Retina (tissue), 1 donor: ENCODE measurements at places on chromosomes 4 and X.

GRCh38 chr4:186243331-186243730 is 16.0 kb downstream of the KLKB1 start:
- DNase-seq, result no peak

DNA sequence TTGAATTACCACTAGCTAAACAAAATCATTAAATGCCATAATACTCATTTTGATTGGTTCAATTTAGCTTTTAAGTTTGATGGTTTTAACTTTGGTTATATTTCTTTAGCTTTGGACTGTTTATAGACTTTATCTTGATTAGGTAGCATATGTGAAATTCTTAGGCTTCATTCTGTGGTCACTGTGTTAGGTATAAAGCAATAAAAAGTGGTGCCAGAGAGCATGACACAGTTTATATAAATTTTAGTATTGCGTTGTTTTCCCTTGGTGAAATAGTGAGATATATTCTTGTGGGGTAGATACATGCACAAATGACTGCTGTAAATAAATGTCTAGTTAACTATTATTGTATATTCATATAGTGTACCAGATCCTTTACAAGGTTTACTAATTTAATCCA is 474.2 kb upstream of the GRID2 start:
- no peak for DNase-seq

DNA sequence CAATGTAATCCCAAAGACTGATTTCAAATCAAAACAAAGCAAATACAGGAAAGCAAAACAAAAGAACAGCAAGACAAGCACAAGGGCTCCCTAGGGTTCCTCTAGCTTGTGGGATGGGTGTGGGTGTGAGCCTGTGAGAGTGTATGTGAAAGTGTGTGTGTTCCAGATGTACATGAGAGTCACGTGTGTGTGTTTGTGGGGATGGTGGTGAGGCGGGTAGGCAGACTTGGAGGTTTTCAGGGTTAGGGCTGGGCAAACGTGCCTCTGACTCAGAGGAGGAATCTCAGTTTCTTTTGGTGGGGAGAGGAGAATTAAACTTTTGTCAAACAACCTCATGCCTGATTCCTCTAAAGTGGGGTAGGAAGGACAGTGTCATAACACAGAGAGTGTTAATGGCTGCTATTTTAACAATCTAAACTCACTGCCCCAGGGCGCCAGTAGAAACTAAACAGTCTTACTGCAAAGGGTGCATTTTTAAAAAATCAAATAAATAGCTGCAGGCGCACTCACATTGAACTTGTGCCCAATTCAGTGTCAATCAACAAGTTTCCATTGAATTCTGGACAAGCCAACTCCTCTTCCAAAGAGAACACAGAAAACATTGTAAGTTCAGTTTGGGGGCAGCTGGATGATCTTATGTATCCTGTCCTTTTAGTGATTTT is 51.8 kb downstream of the CHRDL1 start:
- DNase-seq, result no peak

DNA sequence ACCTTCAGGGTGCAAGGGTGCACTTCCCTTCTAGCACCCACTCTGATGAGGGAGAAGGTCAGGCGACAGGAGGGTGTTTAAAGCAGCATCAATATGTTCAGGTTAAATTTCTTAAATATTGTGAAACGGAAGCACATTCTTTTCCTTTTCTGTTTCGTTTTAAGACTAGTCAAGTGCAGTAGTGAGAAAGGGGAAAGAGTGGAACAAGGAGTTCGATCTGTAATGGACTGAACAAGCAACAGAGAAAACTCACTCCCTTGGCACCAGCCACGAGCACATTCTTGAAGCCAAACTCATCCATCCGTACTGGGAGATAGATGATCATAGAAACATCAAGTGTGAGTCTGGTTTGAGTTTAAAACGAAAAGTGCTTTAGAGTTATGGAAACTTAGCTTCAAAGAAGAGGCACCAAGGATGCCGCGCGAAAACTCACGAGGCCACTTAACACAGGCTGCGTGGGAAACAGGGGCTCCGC is 815 bp downstream of the FAM53A start:
- no peak for DNase-seq

GRCh38 chr4:10960389-10960788 is 275.8 kb upstream of the CLNK start:
- DNase-seq, result no peak

DNA sequence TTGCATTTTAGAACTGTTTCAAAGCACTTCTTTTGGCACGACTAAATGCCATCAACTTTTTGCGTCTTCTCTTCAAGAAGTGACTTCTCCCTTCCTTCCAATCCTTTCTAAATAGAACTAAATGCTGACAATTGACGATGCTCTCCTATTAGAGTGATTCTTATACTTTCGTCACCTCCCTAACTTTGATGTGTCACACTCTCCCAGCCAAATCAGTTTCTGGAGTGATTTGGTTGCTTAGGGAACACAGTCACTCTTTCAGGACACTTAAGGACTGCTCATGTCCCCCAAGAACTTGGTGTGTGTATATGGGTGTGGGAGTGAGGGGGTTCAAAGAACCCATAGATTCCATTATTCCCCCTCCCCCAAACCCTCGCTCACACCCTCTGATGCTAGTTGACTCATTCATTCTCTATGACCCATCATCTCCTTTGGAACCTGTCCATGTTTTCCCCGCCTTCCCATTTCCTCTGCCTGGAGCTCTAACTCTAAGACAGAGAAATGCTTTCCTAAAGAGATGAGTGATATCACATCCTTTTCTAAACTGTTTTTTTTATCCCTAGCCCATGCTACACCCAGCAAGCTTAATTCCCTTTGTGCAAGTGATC is 26.8 kb upstream of the AREG start:
- DNase-seq, result no peak

DNA sequence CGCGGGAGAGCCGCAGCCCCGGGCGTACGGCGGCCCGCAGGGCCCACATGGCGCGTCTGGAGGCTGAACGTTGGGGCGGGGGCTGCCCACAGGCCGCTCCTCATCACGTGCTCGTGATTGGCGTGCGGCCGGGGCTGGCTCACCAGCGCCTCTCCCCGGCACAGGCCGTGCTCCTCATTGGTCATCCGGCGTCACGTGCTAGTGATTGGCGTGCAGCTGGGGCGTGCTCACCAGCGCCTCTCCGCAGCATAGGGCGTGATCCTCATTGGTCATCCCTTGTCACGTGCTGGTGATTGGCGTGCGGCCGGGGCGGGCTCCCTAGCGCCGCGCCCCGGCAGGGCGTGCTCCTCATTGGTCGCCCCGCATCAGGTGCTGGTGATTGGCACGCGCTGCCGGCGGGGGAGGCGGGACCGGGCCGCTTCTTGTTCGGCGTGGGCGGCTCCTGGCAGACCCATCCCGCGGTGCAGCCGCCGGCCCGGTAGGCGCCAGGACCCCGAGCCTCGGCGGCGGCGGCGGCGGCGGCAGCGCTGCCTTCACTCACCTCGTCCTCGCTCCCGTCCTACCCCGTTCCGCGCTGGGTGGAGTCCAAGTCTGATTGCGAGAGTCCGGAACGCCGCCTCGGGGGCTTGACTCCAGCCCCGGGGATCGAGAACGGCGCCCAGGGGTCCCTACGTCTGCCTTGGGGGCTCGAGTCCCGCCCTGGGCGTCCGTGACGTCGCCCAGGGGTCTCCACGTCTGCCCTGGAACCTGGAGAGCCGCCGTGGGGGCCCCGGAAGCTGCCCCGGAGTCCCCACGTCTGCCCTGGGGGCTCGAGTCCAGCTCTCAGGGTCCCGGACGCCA is at the start of gene GTPBP6:
TSS of gene GTPBP6 (minus strand) at position 58 of the 840 bp plus-strand sequence. CDS start at position 49, 9 bp downstream.
- peak; percentile 98 for DNase-seq

GRCh38 chrX:16695079-16695676 is 17.3 kb downstream of the CTPS2 start:
- peak; percentile 57 for DNase-seq

DNA sequence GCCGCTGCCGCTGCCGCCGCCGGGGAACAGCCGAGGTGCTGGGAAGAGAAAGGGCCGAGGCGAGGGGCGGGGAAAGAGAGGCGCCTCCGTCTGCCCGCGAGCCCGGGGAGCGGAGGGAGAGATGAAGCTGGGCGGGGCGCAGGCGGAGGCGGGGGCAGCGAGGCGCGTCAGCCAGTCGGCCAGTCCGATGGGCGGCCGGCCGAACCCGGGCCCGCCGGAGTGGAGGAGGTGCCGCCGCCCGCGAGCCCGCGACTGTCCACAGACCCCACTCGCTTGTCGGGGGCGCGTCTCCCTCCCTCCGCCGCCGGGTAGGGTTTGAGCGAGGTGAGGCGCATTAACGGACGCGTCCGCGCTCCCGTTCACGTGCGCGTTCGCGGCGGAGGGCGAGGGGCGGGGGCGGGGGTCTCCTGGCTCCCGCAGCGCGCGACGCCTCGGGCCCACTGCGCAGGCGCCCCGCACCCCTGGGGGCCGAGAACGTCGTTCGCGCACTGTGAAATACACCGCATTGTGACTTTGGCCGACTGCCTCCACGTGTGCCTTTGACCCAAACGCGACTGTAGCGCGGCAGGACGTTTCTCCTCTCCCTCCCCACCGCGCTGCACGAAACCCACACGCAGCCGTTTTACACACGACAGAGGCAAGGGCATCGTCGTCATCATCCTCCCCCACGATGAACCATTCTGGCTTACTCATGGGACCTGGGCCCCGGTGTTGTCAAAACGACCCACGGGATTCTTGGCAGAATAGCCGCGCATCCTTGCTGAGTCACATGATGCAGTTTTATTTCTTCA is at the start of gene NUDT11:
TSS of gene NUDT11 (minus strand) at position 92 of the 791 bp plus-strand sequence. CDS start 148 bp downstream, outside the sequence.
- peak; percentile 91 for DNase-seq

DNA sequence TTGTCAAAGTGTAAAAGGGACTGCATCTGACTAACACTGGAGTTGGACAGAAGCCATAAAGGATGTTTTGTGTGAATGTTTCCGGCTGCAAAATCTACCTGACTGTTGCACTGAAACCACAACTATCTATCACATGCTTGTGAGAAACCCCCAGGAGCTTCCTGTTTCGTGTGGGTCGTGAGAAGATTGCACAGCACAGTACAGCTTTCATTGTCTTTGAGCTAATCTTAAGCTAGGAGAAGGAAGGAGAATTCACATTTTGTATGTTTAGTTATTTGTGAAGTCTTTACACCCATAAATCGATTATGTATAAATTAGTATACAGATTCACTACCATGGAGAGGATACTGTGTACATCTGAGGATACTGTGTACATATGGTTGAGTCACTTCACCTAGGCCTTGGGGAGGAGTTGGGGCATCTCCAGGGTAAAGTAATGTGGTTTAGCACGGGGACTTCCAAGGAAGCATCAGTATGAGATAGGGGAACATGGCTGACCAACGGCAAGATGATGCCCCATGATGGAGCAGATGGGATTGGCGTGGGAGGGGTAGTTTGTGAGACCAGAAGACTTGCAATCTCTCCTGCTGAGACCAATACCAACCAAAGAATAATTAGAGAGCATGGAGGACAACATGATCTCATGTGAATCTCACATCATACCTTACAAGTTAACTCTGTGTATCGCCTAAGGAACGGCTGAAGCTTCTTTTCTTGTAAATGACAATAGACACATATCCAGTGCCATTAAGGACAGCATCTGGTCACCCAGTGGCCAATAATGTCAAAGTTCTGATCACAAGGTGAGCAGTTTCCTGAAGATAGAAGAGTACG is 43.1 kb upstream of the FAM9C start:
- DNase-seq, result no peak

DNA sequence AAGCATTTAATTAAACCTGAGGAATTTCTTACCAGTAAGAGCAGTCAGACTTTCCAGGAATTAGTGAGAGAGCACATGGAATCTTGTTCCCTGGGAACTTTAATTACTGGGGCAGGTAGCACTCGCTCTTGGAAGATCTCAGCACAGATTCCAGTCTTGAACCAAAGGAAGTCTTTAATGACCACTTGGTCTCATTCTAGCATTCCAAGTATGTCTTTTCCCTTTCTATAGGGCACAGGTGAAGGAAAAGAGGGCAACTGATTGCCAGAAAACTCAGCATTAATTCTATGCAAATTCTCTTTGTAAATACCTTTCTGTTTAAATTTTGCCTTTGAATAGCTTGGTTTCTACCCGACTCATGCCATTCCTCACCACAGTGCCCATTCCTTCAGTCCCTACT is 236.6 kb downstream of the LDB2 start:
- DNase-seq, result no peak

- no peak for DNase-seq
Measured at GRCh38 chrX:85303544-85303943, 59.8 kb downstream of the ZNF711 start.

GRCh38 chr4:86876894-86877685 is 15.1 kb downstream of the C4orf36 start:
- no peak for DNase-seq

DNA sequence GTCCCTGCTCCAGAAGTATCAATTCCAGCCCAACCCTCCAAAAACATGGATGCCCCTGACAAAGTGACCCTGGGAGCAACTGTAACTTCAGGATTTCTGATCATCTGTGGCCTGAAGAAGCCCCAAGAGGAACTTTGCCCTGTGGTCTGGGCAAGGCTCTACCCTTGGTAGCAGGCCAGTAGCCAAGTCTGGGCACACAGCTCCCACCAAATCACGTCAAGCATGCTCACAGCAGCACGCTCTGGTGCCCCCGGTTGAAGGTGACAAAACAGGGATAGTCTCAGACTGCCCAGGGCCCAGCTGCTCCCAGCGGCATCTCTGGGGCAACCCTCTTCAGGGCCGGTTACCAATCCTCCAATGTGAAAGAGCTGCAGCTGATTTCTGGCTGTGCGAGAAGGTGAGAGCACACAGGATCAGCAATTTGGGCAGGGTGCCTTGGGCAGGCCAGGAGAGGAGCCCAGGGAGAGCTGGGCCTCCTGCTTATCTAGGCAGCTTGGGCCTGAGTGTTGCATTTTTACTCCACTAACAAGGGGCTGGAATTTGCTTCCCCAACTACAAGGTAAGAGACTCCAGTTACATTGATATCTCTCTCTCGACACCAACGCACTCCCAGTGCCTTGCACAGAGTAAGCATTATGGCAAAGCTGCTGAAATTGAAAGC is 418.1 kb downstream of the BCOR start:
- DNase-seq, result no peak

DNA sequence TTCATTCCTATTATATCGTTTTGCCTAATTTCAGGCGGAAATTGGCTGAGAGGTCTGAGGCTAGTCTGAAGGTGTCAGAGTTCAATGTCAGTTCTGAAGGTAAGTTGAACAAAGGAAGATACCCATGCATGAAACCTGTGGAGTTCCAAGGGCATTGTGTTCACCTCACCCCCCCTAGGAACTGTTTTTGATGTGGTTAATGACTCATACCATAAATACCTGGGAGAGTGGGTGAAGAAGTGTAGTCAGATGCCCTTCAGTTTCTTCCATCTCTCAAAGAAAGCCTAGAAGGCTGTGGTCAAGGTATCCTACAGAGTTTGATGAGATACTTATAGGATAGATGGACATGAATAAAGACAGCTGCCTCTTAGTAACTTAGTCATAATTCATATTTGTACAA is 2.7 kb downstream of the UTP14A start:
- no peak for DNase-seq

- DNase-seq, result no peak
Measured at GRCh38 chr4:122508083-122508482, 51.6 kb upstream of the IL2 start.

GRCh38 chr4:170005472-170005871 is 20.7 kb downstream of the MFAP3L start:
- DNase-seq, result no peak

GRCh38 chrX:110519501-110519900 is 160.9 kb downstream of the RTL9 start:
- DNase-seq, result no peak
